ENCODE measurements at places on chromosomes 7 and 10.

GRCh38 chr10:67630904-67631303 is 65.1 kb downstream of the CTNNA3 start:
- DNase-seq, result no peak

DNA sequence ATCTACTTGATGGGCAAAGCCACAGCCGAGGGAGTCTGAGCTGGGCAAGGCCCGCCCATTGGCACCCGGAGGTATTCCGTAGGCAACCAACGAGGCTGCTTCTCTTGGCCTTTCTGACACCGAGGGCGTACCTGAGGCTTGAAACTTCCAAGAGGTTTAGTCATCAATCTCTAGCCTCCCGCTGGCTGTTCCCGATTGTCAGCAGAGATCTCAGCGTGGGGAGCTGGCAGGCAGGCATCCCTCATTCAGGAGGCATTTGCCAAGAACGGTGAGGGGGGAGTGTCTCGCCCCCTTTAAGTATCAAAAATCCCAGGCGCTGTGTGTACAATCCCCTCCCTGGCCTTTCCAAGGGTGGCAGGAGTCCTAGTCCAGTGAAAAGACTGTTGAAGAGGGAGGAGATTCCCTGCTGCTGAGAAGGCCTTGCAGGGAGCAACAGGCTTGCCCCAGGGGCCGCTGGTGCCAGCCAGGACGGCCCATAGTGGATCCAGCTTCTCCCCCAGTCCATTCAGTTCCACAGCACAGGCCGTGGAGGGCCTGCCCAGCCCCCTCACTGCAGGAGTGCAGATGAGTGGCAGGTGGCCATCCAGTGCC is 39.7 kb downstream of the OAT start:
- peak; percentile 44 for DNase-seq

DNA sequence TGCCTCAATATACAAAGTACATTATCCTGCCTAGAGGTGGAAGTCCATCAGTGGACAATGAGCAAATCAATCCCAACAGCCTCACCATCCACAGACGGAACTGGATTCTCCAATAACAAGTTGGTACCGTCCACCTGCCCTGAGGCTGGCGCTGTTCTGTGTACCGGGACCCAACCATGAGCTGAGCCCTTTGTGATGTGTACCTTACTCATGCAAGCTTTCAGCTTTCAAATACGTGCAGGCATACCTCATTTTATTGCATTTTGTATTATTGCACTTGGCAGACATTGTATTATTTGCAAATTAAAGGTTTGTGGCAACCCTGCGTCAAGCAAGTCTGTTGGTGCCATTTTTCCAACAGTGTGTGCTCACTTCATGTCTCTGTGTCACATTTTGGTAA is 476.0 kb upstream of the MKI67 start:
- no peak for DNase-seq

DNA sequence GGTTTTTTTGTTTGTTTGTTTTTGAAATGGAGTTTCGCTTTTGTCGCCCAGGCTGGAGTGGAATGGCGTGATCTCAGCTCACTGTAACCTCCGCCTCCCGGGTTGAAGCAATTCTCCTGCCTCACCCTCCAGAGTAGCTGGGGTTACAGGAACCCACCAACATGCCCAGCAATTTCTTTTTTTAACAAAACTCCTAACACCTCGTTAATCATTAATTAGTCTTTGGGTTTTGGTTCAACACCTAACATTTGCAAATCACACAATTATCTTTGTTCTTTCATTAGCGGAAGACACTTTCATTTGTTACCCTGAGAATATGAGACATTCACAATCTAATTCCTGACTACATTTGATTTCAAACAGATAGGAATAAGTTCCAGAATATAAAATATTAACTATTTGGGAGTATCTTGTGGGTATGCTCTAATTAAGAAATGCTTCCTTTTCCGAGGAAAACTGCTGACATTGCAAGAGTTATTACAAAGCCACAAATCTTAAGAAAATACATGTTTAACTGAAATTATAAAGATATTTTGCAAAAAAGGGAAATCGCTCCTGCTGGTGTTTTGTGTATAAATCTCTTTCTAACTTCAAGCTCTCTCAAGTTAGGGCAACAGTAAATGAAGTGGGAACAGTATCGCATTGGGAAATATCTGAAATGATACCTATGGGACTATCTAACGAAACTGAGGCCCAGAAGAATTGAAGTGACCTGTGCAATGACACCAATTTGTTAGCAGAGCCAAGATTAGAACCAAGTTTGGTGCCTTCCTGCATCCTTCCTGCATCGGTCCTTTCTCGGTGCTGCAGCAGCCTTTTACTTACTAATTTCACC is 1.2 kb upstream of the LSM8 start:
- peak; percentile 25 for DNase-seq

- DNase-seq, result no peak
These were observed 2.1 kb upstream of the MSMB start for GRCh38 chr10:46048152-46048551.

- DNase-seq, result no peak
These were observed 3.6 kb downstream of the CREB3L2 start for GRCh38 chr7:137998250-137998649.

GRCh38 chr10:117355072-117355471 is 20.2 kb downstream of the PDZD8 start:
- no peak for DNase-seq

GRCh38 chr10:90930070-90930837 is 9.4 kb upstream of the ANKRD1 start:
- DNase-seq, result peak; percentile 75

DNA sequence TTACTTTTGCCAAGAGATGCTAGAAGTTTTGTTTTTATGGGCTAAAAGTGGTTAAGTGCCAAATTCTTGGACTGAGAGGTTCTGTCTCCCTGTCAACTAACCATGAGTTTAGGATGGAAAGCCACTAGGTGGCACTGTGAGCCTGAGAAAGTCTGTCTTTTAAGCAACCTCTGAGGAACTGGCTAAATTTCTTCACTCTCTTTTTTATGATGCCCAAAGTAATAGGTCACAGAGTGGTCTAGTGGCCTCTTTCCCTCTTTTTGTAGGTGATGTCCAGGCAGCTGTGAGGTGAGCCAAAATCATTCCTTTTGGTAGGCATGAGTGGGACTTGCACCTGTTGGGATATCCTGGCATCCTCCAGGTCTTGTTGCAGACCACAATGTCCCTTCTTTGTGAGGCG is 56.8 kb downstream of the SND1 start:
- peak; percentile 74 for DNase-seq

- DNase-seq, result no peak
These were observed 191.8 kb upstream of the CDCA7L start for GRCh38 chr7:22137466-22137865.

- no peak for DNase-seq
These were observed 615.0 kb downstream of the ANKRD7 start for GRCh38 chr7:118839515-118839914.

- DNase-seq, result no peak
These were observed 4.5 kb upstream of the IFIT2 start for GRCh38 chr10:89297356-89297755.

DNA sequence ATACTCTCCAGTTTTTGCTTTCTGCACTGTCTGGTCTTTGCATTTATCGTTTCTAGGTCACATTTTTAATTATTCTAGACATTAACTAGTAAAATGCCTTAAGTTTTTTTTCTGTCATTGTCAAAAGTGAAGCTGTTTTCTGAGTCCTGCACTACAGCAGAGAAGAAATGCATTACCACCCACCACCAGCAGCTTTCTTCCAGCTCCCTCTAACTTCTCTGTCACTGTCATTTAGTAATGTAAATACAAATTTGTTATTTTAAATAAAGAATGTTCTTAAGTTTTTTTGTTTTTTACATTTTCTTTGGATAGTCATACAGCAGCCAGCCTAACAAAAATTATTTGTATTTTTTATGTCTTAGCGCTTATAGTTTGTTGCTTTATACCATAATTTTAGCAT is 18.8 kb downstream of the PTPRZ1 start:
- DNase-seq, result no peak

GRCh38 chr10:49484486-49485235 is 54.3 kb downstream of the ERCC6 start:
- no peak for DNase-seq

- DNase-seq, result no peak
These were observed 1.8 kb downstream of the PGAM2 start for GRCh38 chr7:44063547-44063893.

DNA sequence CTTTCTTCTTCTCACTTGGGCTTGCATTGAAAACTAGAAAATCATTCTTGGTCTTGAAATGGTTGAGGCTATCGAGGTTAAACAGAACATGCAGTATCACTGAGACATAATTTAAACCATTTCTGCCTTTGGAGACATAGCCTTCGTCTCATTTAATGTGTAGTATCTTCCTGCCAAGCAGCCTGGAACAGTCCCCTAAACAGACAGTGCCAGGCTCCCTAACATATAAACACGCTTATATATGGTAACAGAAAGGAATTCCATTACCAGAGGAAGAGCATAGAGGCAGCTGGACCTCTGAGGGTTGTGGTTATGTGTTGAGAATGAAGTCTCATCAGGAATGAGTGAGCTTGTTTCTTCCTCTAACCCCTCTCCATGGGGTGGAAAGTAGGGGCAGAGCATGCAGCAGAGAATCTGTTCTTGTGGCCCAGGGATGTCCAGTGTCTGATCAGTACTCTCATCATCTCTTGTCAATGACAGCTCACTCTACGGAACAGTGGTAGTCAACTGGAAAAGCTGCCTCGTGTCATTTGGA is 11.2 kb downstream of the CACNB2 start:
- no peak for DNase-seq

DNA sequence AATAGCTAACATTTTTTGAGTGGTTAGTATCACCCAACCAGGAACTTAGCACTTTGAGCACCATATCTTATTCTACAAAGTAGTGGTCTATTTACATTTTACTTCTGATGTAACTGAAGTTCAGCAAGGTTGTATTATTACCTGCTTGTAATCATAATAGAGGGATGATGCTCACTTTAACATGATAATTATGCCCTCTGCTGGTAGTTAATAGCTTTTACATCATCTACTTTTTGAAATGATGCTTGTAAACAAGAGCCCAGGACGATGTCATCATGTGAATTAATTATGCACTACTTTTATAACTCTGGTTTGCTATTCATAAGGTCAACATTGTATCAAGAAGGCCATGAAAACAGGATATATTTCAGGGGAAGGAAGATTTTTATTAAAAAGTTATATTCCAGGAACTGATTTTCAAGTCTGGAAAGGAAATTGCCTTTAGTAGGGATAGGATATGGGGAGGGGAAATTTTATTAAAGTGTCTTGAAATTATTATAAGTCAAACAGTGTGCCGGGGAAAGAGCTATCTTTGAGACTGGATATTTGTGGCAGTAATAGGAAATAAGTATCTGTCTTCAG is 80.3 kb upstream of the SCIN start:
- DNase-seq, result no peak

DNA sequence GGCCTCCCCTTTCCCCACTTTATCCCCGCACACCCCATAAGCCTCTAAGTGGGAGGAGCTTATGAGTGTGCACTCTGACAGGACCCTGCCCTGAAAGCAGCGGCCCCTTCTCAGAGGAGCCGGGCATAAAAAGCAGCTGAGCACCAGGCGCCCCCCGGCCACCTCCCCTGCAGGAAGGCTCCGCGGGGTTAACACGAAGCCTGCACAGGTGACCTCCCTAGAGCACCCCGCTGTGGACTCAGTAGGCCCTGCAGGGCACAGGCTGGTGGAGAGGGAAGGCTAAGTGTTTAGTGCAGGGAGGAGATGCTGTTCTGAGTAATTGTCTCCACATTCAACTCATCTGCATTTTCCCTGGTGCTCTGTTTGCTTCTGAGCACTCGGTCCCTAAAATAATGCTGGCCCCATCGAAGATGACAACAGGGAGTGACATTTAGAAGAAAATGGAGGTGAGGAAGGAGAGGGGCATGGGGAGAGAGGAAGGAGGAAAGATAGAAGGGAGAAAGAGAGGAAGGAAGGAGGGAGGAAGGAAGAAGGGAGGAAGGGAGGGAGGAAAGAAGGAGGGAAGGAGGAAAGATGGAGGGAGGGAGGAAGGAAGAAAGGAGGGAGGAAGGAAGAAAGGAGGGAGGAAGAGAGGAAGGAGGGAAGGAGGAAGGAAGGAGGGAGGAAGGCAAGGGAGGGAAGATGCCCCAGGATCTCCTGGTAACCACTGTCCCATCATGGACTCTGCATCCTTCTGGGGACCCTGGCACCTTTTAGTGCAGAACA is 25.4 kb upstream of the CNPY1 start:
- no peak for DNase-seq

GRCh38 chr7:98284335-98285036 is 3.0 kb downstream of the BRI3 start:
- peak; percentile 65 for DNase-seq

- DNase-seq, result peak; percentile 69
These were observed 172.9 kb downstream of the DKK1 start for GRCh38 chr10:52486840-52487611.

DNA sequence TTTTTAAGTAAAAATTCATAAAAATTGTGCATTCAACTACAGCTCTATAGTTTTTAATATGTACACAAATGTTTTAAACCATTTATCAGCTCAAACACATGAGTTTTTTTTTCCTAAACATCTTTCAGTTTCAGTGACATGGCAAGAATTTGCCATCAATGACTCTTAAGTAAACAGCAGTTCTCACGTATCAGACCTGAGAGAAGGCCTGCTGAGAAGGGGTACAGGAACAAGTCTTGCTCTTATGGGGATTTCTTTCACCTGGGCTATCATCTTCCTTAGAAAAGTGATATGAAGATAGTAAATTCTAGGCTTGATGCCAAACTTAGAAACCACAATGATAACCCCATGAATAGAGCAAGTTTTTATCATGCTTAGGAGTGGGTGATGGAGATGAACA is 467.8 kb downstream of the ARL4A start:
- no peak for DNase-seq

DNA sequence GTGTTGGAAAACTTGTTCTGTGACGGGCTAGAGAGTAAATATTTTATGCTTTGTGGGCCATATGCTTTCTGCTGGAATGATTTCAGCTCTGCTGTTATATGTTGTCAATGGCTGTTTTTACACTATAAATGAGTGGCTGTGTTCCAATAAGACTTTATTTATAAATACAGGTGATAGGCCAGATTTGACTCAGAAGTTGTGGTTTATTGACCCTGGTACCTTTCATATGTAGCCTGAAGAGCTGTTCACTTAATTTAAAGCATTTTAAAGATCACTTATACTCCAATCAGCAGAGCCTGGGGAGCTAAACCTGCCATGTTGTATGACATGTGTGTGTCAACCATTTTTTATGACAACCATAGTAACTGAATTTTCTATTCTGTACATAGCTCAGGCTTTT is 9.1 kb upstream of the SSBP1 start:
- DNase-seq, result no peak

- no peak for DNase-seq
These were observed 283.0 kb upstream of the AOAH start for GRCh38 chr7:37007268-37007667.

DNA sequence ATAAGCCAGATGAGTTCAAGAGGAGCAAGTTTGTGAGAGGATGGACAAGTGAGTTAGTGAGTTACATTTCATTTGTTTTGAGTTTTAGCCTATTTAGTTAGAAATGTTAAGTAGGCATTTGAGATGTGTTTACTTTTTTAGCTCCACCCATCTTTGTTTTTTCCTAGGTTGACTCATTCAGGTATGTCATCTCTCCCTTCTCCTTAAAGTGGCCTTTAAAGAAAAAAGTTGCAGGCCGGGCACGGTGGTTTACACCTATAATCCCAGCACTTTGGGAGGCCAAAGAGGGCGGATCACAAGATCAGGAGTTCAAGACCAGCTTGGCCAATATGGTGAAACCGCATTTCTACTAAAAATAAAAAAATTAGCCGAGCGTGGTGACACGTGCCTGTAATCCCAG is 71.2 kb downstream of the BMPR1A start:
- no peak for DNase-seq

- DNase-seq, result no peak
These were observed 78.0 kb upstream of the ADRB1 start for GRCh38 chr10:113965683-113966082.

- DNase-seq, result no peak
These were observed 354.8 kb downstream of the CXCL12 start for GRCh38 chr10:44030132-44030531.

Data from Daoy (cell line).